ENCODE measurements at places on chromosomes 11 and 22.

DNA sequence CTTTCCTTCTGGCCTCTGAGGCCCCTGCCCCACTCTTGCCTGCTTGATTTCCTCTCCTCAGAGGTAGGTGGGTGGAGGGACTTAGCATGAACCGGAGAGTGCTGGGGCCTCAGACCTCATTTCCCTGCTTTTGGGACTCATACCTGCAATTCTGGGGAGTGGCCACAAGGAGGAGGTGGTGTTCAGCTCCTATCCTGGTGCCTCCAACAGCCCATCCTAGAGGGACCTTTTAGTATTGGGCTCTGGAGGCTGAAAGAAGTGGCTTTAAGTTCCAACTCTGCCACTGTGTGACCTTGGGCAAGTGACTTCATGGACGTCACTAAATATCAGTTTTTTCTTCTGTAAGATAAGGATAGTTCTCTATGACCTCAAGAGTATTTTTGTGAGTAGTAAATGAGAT lies 98.6 kb downstream of the KIAA1671 start:
- no peak for DNase-seq

- DNase-seq, result no peak
Observed at GRCh38 chr11:74204701-74205100, 33.6 kb downstream of the PPME1 start.

DNA sequence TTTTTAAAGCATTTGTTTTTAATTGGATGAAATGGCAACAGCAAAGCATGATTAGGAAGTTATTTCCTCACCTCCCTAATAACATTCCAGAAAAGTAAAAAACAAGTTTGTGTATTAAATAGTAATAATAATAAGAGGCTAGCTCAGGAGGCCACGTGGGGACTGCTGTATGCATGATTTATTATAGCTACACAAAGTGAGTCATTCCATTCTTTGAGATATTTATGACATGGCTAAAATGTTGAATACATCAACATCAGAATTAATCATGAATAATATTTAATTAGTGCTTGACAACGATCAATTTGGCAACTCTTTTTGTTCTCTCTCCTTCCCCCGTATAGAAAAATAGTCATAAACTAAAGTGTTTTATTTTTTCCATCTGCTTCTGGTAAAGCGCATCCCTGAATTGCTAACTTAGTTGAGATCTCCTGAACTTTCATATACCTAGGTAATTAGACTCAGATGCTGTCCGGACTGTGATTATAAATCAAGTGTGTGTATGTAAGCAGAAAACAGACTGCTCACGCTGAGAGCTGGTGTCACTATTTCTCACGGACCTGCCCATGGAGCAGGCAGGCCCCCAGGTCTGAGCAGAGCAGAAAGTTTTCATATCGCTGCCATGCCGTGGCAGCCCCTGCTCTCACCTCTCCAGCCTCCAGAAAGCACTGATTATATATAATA lies 125.7 kb downstream of the WT1 start:
- DNase-seq, result no peak

DNA sequence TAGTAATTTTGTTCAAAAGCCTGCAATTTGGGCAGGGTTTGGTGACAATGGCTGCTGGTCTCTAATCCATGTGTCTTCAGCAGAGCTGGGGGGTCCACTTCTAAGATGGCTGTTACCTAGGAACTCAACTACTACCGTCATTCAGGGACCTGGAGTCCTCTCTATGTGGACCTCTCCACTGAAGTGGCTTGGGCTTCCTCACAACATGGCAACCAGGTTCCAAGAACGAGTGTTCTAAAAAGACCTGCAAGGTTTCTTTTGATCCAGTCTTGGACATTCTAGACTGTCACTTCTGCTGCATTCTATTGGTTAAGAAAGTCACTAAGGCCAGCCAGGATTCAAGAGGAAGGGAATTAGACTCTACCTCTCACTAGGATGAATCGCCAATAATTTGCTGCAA lies 387.0 kb downstream of the NXPE2 start:
- DNase-seq, result no peak

Measured in stimulated activated naive CD8-positive, alpha-beta T cell treated with anti-CD3 and anti-CD28 coated beads, Interleukin-15, amount 100 ng/mL, for 72 hours (primary cell).